ENCODE measurements at places on chromosomes 2 and 18.

GRCh38 chr2:20677301-20678085 lies 10.5 kb downstream of the GDF7 start:
- DNase-seq, result no peak

- DNase-seq, result no peak
These were observed 32.7 kb upstream of the HPCAL1 start for GRCh38 chr2:10269711-10270610.

GRCh38 chr18:35971661-35972196 lies 750 bp upstream of the RMP24 start:
- no peak for DNase-seq

DNA sequence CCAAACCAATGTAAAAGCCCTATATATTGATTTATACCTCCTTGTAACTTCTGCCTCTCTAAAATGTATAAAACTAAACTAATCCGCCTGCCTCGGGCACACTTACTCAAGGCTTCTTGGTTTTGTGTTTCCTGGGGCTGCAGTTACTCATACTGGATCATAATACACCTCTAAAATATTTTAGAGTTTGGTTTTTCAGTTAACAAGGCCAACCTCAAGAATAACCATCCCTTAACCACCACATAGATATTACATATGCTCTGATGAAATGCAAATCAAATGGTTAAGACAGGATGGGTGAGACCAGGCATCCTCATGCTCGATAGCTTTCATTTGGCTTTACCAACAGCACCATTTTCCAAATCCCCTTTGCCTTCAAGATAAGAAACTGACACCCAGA lies 46.4 kb downstream of the UXS1 start:
- DNase-seq, result peak; percentile 40

DNA sequence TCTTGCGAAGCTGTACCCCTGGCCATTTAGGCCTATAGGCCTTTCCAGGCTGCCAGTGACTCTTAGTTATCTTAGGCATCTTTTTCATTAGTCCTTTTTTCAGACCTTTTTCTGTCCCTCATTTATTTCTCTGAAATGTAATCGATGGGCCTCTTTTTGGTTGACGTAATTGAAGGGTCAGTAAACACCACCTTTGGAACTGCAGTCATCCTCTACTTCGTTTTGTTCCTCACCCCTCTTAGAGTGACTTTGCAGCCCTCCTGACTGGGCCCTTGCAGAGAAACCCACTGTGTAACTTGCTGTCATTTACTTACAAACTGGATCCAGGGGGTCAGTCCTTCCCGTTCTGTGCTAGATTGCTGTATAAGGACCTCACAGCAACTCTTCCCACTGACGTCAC lies 23.2 kb downstream of the CENPO start:
- no peak for DNase-seq

GRCh38 chr2:185802926-185803325 lies 64.3 kb downstream of the FSIP2 start:
- no peak for DNase-seq

GRCh38 chr2:159963700-159964099 lies 98.7 kb downstream of the PLA2R1 start:
- DNase-seq, result no peak

DNA sequence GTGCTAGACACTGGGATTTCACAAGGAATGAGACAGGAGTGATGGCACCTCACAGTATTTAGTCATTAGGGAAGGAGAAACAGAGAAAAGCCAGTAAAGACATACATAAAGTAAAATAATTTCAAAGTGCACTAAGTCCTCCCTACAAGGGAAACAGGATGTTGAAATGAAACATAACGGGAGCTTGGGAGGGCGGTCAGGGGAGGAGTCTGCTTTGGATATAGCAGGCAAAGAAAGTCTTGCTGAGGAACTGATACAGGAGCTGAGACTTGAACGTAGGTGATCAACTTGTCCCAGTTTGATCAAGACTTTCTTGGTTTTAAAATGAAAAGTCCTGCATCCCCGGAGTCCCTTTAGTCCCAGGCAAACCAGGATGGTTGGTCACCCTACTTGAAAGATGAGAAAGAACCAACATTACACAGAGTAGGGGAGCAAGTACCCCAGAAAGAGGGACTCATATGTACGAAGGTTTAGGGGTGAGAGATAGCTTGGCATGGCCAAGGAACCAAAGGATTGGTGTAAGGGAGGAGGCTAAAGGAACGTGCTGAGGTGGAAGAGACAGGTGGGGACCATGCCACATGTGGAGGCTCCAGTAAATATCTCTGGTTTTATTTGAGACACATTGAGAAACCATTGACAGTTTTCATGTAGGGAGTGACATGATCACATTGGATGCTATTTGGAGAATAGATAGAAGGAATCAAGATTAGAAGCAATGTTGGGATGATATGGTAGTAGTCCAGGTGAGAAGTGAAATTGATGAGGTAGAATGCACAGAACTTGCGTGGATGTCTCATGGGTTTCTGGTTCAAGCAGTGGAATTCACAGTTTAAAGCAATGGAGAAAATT lies 28.4 kb downstream of the FBXO48 start:
- no peak for DNase-seq

- no peak for DNase-seq
These were observed 547.6 kb upstream of the RAB6C start for GRCh38 chr2:129431881-129432280.

DNA sequence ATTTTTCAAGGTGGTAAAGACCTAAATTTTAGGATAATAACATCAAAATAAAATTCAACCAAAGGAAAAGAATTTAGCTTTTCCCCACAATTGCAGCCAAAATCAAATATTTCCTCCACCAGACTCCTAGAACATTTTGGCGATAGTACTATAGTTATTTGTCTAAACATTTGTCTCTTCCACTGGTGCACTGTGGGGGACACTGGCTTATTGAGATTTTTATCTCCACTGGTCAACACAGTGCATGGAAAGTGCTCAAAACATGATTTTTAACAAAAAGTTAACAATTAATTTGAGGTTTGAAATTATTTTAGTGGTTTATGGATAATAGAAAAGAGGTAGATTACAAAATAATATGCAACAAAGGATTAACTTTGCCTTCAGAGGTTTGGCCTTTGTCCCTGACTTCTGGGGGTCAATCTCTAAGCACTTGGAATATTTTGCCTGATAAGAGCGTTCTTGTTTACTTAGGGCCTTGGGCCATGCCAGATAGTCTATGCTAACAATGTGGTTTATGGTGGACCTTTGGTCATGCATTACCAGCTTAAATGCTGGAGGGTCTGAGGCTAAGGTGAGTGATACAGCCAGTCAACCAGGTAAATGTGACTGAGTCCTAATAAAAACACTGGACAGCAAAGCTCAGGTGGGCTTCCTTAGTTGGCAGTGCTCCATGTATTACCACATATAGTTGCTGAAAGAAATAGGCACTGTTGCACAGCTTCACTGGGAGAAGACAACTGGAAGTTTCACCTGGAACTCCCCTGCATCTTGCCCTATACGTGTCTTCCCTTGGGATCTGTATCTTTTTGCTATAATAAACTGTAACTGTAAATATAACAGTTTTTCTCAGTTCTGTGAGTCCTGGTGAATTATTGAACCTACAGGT lies 67.2 kb upstream of the SATB2 start:
- no peak for DNase-seq

DNA sequence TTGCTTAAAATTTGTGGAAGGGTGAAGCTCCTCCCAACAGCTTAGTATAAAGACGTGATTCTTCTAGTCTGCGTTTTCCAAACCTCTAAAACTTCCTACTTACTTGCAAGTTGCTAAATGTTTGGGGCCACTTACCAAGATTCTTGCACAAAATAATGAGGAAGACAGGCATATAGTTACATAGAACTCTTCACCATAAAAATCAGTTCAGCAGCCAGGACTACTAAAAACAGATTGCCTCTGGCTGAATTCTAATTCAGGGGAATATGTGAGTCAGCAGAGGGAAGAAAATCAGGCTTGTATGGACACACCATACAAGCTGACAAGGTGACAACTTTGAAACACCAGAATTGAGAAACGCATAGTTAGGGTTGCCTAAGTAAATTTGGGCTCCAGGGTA lies 2.8 kb upstream of the PEX13 start:
- DNase-seq, result no peak

DNA sequence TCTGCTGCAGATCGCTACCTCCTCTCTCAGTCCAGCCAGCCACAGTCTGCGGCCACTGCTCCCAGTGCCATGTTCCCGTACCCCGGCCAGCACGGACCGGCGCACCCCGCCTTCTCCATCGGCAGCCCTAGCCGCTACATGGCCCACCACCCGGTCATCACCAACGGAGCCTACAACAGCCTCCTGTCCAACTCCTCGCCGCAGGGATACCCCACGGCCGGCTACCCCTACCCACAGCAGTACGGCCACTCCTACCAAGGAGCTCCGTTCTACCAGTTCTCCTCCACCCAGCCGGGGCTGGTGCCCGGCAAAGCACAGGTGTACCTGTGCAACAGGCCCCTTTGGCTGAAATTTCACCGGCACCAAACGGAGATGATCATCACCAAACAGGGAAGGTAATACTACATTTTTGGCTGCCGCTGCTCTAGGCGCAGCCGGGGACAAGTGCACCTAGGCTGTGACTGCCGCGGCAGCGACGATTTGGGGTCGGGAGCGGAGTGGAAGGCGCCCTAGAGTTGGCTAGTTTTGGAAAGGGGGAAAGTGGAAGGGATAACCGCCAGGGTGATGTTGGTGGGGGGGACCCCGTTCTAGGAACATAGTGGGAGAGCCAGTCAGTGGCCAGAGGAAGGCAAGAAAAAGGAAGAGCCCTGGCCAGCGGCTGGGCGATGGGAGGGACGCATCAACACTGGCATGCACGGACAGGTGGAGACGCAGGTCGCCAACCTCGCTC lies 776 bp downstream of the TBR1 start:
- DNase-seq, result no peak

DNA sequence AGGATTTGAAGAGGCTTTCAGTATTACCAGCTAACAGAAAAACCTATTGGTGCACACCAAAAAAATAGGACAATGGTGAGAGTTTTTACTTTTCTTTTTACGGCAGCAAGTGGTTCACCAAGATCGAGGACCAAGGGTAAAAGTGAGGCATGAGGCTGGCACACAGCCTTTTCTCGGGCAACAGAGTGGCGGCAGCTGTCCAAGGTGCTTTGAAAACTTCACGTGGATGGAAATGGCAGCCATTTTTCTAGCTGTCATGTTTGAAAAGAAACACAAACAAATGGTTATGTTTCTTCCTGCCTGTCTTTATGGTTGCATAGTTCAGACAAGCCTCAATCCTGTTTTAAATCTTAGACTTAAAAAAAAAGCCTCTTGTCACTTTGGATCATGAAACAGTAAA lies 812.5 kb upstream of the CHAC2 start:
- DNase-seq, result no peak

GRCh38 chr2:122939796-122940195 lies 1085.3 kb upstream of the CNTNAP5 start:
- DNase-seq, result no peak

DNA sequence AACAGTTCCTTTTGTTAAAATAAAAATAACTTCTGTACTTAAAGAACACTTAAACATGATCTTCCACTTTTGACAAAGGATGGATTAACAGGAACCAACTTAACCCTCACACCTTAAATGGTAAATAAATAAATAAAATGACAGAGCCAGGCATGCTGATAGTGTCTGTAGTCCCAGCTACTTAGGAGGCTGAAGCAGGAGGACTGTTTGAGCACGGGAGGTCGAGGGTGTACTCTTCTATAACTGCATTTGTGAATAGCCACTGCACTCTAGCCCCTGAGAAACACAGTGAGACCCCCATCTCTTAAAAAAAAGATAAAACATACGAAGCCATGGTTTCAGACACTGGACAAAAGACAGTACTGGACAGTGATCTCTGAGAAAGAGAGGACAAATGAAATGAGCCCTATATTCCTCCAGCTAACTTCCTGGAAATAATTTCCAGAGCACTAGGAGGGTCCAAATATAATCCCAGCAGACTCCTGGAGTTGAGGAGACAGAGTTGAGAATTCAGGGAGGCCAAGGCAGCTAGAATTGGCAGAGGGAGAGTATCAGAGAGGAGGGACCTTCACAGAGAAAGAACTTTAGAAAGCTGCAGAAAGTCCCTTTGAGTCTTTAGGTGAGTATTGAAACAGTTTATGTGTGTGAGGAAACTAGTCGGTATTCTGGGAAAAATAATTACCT lies 17.4 kb downstream of the PPP4R1 start:
- no peak for DNase-seq

DNA sequence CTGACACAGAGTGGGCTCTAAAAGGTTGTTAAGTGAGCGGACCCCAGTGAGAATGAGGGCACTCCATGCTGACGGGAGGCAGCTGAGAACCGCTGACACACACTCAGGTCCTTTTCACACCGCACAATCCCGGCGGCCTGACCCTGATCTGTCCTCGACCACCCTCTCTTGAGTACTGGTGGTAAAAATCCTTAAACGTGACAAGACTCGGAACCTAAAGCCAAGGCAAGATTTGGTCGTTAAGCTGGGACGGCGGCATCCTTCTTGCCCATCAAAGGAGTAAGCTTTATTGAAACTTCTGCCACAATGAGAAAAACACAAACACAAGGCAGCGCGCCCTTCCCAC lies 569 bp downstream of the TMX3 start:
- peak; percentile 19 for DNase-seq

DNA sequence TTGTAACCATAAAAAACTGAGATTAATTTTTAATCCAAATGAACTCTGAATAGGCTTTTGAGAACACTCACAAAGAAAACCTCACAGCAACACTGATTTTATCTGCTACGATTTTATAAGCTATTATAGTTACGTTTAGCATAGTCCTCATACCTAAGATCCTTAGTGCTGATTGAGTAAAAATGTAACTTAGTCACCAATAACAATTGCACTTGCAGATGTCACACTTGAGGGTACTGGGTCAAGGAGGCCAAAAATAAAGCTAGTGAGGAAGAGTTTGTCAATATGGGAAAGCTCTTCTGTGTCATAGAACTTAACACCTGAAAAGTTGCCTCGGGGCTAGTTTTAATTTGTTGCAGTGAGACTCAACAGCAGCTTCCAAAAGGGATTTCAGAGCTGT lies 706.5 kb upstream of the FAM98A start:
- DNase-seq, result no peak

- DNase-seq, result no peak
These were observed 167.9 kb downstream of the CTIF start for GRCh38 chr18:48706731-48707130.

GRCh38 chr2:14628901-14629300 lies 3.6 kb upstream of the LRATD1 start:
- DNase-seq, result no peak

DNA sequence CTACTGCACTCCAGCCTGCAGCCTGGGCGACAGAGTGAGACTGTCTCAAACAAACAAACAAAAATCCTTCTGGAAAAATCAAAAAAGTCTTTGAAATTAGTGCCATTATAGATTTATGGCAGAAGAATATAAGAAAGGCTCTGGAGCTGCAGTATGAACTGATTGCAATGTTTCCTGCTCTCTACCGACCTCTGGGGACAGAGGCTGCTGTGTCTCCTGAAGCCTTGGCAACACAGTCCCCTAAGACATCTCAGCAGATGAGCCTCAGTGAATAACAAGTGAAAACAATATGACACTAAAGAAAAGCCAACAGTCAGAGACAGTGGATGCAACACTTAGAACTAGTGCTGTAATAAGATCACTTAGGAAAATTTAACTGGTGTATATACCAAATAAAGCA lies 494.9 kb upstream of the LRATD1 start:
- DNase-seq, result no peak
